Large intestine (tissue), 12 donors: ENCODE measurements at places on chromosomes 3 and 15.

- no peak for DNase-seq
Observed at GRCh38 chr15:41291065-41291631, 41.2 kb downstream of the OIP5 start.

- DNase-seq = no peak
Observed at GRCh38 chr3:129054605-129055104, 5.9 kb upstream of the GP9 start.

GRCh38 chr3:108030960-108031359 is 59.9 kb downstream of the CD47 start:
- no peak for DNase-seq

- peak; percentile 90 for DNase-seq
Observed at GRCh38 chr15:78374436-78375393, 34.6 kb downstream of the CRABP1 start.

DNA sequence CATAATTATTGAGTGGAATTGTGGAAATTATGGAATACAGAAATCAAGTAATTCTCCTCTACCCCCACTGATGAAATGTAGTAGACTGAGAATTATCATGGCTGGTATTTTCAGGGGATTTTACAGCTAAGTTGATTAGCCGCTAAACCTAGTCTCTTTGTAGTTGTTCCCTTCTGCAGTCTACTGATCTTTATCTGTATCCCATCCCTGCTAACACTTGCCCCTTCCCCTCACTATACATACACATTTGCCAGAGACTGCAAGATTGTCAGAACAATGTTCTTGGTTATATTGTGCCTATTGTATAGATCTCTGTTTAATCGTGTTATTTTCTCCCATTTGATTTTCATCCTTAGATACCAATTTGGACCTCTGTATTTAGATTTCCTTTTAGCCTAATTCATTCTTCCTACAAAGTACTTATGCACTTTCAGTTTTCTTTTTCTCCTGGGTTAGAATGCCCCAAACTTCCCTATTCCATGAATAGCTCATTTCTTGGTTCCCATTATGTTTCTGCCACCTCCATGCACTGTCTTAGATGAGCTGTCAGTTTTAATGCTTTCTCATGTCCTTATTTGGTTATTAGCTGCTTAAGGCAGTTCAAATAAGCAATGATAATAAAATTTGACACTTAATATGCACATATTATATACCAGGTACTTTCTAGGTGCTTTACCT is 86.9 kb downstream of the CDIN1 start:
- DNase-seq = no peak

DNA sequence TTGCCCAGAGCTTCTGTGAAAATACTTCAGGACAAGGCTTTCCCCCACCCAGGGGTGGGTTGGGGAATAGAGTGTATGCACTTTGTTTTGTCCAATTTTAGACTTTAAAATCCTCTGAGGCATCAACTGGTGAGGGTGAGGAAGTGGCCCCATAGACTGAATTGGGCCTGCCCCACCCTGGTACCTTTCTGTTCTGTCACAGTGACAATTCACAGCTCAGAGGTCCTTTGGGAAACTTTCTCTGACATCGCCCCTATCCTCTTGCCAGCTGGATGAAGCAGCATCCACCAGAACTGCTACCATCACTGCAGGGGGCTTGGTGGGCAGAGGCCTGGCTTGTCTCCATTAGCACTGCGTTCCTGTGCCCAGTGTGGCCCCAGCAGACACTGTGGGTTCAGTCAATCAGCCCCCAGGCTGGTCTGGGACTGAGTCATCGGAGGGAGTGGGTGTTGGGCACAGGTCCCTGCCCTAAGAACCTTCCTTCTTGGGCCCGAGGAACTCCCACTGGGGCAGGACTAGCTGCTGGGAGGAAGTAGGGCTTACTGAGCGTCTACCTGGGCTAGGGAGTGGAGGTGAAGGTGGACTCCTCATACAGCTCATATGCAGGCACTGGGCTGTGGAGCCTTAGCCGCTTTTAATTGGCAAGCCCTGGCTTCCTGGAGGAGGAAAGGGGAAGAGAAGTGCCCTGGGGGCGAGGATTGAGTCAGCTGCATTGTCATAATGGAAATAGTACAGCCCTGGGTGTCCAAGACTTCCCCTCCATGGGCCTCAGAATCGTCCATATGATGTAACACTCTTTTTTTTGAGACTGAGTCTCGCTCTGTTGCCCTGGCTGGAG is 1.5 kb upstream of the PPM1M start:
- DNase-seq = no peak

DNA sequence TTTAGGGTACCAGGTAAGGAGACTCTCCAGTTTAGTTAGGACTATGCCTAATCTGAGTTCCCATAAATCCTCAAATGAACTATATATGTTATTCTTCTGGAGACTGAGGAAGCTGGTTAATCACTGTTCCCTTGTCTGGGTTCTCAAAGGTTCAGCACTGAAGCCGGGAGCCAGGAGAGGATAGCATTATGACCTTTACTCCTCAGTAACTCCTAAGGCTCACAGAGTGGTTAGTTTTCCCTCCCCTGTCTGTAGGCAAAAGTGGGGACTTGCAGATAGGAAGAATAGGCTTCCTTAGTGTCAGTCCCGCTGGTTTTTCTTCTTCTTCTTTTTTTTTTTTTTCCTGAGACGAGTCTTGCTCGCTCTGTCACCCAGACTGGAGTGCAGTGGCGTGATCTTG is 50.4 kb downstream of the CRTC3 start:
- DNase-seq = peak; percentile 41

- DNase-seq = no peak
Observed at GRCh38 chr3:12990306-12990705, 82.9 kb downstream of the IQSEC1 start.

GRCh38 chr3:133413161-133414020 is 13.5 kb downstream of the BFSP2 start:
- DNase-seq = peak; percentile 50

GRCh38 chr3:55591888-55592287 is 104.8 kb upstream of the WNT5A start:
- no peak for DNase-seq

DNA sequence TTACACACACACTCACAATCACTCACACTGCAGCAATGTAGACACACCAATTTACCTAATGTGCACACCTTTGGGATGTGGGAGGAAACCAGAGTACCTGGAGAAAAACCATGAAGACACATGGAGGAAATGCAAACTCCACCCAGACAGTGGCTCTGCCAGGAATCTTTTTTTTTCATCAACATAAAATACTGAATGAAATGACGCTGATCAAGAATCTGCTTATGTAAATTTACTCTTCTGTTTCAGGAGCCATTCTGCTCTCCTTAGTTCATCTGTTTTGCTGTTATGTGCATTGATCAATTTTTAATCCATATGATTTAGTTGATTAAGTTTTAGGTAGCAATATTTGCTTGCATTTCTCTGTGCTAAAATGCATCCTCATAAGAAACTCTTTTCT is 414.2 kb upstream of the CCDC54 start:
- no peak for DNase-seq

DNA sequence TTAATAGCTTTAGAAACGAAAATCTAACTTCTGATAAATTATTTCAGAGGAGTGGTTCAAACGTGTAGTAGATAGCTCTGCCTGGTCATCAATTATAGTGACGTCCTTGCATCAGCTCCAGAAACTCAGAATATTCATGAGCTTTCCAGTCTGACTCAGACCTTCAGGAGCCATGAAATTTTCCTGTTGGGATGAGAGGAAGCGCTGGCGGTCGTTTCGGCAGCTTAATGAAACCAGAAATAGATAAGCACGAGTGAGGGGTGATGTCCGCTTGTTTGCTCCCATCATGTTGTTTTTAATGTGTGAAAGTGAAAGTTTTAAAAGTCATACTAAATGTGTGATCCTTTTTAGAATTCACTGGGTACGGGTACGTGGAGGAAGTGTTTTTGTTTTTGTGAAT is 141.1 kb downstream of the PGPEP1L start:
- DNase-seq = no peak

DNA sequence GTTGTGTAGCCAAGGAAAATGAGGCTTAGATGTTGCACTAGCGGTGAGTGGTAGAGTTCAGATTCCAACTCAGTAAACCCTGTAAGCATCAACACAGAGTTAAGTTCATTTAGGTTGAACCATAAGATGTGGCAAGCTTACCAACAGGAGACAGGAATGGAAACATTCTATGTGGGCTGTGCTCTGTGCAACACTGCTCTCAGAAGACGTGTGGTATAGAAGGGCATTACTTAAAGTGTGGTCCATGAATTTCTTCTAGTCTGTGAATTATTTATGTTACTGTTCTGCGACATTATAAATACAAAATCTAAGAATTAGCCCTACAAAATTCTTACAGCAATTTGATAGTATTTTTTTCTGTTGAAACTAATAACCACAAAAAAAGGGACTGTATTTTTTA is 213.3 kb downstream of the GRM7 start:
- no peak for DNase-seq

DNA sequence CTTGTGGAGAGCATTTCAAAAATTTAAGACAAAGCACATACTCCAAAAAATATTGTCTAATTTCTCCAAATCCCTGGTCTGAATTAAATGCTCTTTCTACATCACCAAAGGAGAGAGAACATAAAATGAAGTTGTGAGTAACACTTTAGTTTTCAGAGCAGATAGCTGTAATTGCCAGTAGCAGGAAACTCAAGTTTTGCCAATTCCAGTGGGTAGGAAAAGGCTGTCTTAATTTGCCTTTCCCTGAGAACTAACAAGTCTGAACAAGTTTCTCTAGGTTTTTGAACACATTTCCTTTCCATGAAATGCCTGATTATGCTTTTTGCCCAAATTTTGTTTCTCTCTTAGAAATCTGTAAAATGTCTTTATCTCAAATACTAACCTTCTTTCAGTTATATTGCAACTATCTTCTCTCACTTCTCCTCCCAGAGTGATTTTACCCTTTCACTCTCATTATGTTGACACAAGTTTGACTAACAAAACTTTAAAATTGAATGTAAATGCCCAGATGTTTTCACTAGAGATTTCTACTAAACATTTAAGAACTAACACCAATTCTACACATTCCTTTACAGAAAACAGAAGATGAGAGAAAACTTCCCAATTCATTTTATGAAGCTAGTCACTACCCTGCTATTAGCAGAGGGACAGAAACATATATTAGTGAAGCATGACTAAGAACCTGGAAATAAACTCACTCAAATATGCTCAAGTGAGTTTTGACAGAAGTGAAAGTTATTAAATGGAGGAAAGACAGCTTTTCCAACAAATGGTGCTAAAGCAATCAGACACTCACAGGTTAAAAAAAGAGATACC is 38.4 kb downstream of the RFX7 start:
- no peak for DNase-seq

DNA sequence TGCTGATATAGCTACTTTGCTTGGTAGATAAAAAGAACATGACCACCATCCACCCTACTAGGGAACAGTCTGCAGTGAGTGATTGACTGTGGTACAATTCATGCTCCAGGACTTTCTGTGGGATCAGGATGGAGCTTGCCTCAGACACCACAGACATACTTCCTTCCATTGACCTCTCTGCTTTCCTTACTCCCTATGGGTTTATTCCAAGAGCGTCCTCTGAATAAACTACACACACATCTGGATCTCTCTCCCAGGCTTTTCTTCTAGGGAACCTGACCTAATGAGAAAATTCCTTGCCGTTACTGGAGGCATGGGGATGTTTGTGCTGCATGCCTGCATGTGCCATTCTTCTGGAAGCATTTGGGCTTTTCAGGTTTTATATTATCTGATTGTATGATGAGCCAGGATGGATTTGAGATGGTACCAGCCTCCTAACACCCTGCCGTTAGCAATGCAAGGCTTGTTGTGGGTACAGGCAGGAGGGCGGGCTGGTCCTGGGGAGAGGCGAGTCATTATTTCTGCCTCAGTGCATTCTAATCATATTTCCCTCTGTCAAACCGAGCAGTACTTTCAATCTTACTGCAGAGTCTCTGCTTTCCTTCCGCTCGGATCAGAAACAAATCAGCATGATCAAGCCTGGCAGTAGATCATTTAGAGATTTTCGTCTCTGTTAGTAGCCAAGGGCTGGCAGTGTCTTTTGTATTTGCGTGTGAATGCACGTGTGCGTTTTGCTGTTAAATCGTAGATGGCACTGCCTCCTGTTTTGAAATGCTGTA is 279.2 kb downstream of the PDCD6IP start:
- no peak for DNase-seq

DNA sequence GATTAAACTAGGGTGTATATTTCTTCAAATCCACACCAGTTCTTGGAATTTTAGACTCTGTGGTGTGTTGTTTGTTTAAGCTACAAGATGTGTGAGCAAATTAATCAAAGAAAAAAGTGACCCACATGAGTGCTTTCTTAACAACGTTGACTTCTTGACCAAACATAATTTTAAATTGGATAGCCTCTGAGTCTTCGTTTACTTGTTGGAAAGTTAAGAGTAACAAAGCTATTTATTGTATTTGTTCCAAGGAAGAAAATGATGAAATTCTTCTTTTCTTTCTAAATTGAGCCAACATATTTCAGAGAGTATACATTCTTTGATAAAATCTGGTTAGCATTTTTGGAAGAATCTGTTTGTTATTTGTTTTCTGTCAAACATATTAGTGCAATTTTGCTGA is 99.9 kb upstream of the IGSF10 start:
- no peak for DNase-seq

- DNase-seq = no peak
Observed at GRCh38 chr15:82663186-82663600, 16.0 kb upstream of the CPEB1 start.

- DNase-seq = no peak
Observed at GRCh38 chr3:101155825-101156224, 162.6 kb upstream of the ABI3BP start.

- peak; percentile 32 for DNase-seq
Observed at GRCh38 chr15:89143503-89144162, 55.4 kb downstream of the ABHD2 start.

GRCh38 chr15:92109191-92109873 is 255.8 kb downstream of the SLCO3A1 start:
- DNase-seq = no peak

DNA sequence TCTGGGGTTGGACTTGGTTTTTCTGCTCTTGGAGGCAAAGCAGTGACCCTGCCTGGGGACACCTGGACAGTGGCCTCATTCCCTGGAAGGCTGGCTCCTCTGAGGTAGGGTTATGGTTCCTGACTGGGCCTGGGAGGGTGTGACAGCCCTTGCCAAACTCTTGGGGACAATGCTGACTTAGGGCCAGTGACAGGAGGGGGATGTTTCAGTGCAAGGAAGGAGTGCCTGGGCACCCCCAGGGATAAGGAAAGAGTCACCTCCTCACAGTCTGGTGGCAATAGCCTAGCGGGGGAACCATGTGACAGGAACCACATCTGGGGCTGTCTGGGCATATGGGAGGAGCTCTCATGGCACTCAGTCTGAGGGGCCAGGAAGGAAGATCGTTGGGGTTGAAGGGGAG is 91.8 kb downstream of the ABHD5 start:
- no peak for DNase-seq

DNA sequence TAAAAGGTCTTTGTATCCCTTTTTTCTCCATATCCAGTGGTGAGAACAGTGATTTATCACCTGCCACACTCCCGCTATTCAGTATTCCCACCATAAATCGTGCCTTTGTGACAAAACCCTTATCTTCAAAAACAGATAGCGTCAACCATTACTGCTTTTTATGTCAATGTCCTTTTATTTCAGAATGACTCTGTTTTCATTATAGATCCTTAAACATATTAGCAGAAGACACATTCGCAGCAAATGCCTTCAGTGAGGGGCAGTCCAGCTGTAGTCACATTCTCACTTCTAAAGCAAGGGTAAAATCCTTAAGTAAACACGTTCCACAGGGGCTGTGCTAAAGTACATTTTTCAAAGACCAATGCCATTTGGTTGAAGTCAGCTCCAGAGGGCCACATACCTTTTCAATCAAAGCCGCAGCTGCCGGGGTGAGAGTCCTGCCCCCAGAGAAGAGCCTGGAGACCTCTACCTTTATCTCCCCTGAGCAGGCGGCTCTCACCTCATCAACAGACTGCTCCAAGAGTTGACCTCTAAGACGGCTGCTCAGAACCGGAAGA is 53.4 kb downstream of the PDZRN3 start:
- peak; percentile 81 for DNase-seq
